ENCODE measurements at places on chromosomes 2 and 18. TPM values are rescaled to one million over a fixed set of nuclear protein-coding genes. Genes with fewer than 3 reads are reported as not detected.

DNA sequence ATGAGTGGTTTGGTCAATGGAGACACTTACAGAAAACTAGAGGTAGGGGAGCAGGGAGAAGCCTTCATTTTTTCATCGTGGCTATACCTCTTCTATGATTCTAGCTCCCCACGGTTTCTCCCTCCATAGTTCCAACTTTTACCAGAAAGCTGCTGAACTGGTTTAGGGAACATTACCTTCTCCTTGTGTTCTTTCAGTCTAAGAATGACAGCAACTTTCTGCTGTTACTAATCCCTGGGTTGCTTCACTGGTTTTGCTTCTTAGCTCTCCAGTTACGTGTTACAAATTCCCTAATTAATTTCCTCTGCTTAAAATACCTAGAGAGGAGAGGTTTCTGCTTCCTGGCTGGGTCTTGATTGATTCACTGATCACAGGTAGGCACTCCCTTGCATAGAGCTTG, 499.9 kb downstream of the SLC4A3 start:
- DNase-seq = no peak

The C2orf72 gene
- total RNA-seq = not detected

DNA sequence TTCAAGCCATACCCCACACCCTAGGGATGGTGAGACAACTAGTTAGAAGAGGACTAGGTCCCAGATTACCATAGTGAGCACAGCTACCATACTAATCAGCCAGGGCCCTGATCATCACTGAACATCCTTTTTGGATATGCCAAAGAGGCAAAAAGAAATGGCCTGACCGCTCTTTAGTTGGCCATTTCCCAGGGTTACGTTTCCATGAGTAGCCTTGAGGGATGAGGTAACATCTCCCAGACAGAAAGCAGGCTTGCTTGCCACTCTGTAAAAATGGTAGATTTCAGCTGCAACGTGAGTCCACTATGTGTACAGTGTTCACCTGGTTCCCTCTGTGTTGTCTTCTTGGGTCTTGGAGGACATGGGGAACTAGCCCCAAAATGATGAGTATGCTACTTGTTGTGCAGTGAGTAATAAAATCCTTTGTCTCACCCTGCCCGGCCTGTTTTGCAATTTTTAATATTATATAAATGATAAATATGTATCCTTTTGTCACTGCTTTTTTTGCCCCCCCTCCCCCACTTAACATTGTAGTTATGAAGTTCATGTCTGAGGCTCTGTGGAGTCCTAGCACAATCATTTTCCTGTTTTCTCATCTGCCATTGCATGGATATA, 8.9 kb upstream of the GALM start:
- no peak for DNase-seq

The SPATA3 gene
- total RNA-seq = not detected

DNA sequence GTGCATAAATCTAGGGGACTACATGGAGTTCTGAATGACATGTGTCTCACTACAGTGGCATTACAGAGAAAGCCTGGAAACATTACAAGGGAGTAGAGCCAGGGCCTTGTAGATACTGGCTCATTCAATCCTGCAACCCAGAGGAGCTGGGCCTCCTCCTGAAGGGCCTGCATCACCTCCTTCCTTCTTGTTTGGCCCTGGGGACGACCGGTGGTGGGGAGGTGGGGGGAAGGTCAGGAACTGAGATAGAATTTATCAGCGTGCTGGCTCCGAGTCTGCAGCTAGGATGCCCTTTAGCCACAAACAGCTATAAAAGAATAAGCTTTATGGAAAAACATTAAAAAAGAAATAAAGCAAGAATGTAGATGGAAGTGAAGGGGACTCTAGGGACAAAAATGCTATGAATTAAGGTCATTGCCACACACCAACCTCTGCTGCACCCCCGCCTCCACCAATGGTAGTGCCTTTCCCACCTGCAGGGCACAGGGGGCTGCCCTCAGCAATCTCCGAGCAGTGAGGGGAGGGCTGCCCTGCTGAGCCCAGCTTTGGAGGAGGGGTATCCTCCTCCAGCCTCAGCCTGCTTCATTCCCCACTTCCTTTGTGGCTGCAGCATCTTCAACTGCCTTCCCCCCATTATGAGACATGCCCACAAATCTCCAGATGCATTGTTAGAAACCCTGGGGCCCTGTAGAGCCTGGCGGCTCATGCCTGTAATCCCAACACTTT, 149.0 kb downstream of the MSH2 start:
- DNase-seq = no peak

GRCh38 chr2:66536997-66537396, 102.1 kb downstream of the MEIS1 start:
- DNase-seq = no peak

DNA sequence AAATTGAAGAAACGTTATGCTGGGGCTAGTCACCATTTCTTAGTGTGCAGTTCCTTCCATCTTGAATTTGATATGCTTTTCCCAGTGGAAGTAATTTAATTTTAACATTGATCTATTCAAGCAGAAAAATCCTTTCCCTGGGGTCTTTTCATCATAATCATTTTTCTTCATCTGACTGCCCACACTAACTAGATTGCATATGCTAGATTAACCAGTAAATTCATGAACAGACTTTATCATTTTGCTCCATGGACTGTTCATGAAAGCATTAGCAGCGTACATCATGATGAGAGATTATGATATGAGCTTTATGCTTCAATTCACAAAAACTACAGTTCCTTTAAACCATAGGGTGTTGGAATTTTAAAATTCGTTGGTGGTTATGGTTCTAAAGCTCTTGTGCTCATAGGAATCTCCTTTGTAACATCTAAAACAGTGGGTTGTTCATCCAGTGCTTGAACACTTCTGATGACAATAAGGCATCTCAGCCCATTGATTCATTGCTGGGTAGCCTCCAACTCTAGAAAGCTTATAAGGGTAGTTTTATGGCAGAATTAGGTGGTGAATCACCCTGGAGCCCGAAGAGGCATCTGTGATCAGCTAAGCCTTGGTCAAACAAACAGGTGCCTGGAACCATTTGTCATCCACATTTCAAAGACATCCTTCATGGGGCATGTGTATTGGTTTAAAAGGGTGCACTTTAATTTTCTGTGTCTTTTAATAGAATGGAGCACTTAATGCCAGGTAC, 77.2 kb upstream of the NDUFV2 start:
- peak; percentile 85 for DNase-seq
